Tongue (tissue), 3 donors: ENCODE measurements at places on chromosomes 12 and 14. TPM values are rescaled to one million over a fixed set of nuclear protein-coding genes. Genes with fewer than 3 reads are reported as not detected.

The NYNRIN gene
- total RNA-seq: 35.1 TPM

The MYF5 gene
- 48.5 TPM for total RNA-seq

The PLA2G1B gene
- not detected for total RNA-seq

The KLRG1 gene
- 8.0 TPM for total RNA-seq

The DENR gene
- total RNA-seq: 40.8 TPM
